ENCODE measurements at places on chromosomes 5 and 9.
A peak's percentile ranks its signal among the peaks of the same experiment; 100 is the strongest.

DNA sequence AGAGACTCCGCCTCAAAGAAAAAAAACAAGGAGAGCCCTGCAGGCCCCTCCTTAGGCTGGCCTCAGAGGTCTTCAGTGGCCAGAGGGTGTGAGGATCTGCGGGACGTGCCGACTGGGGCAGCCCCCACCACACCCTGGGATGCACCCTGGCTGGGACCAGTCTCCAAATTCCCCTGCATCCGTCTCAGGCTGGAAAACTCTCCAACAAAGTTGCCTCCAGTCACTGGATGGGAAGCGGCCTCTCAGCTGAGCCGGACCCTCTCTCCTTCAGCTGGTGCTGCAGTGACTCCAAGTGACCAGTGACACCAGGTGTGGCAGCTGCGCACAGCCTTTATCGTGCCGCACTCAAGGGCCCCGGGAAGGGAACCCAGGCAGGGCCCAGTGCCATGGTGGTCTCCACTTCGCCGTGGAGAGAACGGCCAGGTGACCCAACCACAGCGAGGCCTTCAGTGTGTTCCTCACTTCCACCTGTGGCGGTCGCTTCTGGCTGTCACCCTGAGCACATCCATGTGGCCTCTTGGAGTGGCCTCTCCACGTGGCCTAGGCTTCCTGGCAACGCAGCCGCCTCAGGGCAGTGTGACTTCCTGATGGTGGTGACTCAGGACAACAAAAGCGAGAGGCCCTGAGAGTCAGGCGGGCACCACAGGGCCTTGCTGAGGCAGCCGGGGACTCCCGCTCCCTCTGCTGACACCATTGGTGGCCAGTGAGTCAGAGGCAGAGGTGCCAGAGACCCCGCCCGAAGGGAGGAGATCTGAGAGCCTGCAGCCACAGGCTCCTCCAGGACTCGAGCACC, 19.3 kb upstream of the CAMSAP1 start:
- DNase-seq: no peak

GRCh38 chr5:113693701-113694100, 180.2 kb downstream of the YTHDC2 start:
- DNase-seq: no peak

GRCh38 chr9:120876842-120877240, at the start of gene PHF19:
PHF19 (minus strand) TSS chr9:120877188; CDS start chr9:120874741, 2,447 bp downstream.
- DNase-seq: peak; percentile 50

DNA sequence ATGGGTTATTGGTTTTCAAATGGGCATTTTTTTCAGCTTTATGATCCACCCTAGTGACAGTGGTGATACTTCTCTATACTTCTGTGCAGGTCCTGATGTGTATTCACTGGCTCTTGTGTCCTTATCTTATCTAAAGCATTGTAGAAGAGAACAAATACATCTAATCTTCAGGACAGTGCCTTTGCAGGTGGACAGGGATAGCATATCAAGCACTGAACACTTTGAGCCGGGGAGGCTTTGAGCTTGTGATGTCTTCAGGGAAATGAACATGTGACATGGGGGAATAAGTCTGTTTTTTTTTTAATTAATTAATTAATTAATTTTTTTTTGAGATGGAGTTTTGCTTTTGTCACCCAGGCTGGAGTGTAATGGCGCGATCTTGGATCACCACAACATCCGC, 115.5 kb upstream of the KLF4 start:
- DNase-seq: no peak

All from liver (tissue), 10 donors.